ENCODE measurements at places on chromosomes 11 and 22. TPM values are rescaled to one million over a fixed set of nuclear protein-coding genes. Genes with fewer than 3 reads are reported as not detected.

- DNase-seq = no peak
- peaks cover 2% of the 10 kb centered on the region for H3K36me3 ChIP-seq
- no peaks in the 10 kb centered on the region for H3K27me3 ChIP-seq
- no peaks in the 10 kb centered on the region for H3K4me1 ChIP-seq
- H3K4me3 ChIP-seq = no peak overlapping the region
Observed at GRCh38 chr11:18280438-18281045, 14.5 kb downstream of the SAA1 start.

DNA sequence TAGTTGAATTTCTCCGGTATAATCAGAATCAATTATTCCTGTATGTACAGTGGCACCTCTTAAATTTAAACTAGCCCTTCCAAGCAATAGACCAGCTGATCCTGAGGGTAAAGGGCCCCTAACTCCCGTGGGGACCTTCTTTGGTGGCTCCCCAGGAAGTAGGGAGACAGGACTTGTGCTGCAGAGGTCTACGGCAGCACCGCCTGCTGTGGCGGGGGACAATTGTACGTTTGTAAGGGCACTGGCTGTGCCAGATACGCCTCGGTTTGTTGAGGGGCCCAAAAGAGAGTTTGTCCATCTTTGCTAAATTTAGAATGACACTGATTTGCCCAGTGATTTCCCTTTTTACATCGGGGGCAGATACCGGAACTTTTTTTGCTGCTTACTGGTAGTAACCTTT, 5.9 kb upstream of the DNAJB13 start:
- no peaks in the 10 kb centered on the region for H3K36me3 ChIP-seq
- H3K27ac ChIP-seq = no peak overlapping the region
- H3K27me3 ChIP-seq = no peaks in the 10 kb centered on the region
- DNase-seq = no peak
- H3K4me1 ChIP-seq = no peaks in the 10 kb centered on the region
- H3K4me3 ChIP-seq = no peak overlapping the region

GRCh38 chr11:8383627-8384026, 119.9 kb upstream of the LMO1 start:
- no peaks in the 10 kb centered on the region for H3K4me1 ChIP-seq
- no peak overlapping the region for H3K27ac ChIP-seq
- H3K36me3 ChIP-seq = no peaks in the 10 kb centered on the region
- no peak overlapping the region for H3K4me3 ChIP-seq
- no peaks in the 10 kb centered on the region for H3K27me3 ChIP-seq

OR8D4 gene
- not detected for total RNA-seq

TUB gene
- total RNA-seq = 9.6 TPM

PRR33 gene
- not detected for total RNA-seq

DNA sequence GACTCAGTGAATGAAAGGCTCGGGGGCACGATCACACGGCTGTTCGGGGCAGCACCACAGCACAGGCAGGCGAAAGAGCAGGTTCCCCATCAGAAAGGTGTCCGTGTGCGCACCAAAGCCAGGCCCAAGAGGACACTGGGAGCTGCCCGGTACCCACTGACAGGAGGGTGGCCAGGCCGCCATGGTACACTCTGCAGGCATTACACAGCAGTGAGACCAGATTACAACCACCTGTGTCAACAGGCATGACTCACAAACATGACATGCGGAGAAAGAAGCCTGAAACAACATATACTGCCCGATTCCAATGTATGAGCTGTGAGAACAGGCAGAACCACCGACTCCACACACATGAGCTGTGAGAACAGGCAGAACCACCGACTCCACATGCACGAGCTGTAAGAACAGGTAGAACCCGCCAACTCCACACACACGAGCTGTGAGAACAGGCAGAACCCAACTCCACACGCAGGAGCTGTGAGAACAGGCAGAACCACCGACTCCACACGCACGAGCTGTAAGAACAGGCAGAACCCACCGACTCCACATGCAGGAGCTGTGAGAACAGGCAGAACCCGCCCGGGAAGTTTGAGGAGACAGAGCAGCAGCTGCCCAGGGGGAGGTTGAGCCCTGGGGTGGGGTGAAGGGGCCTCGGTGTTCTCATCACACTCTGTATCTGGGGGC, 32.6 kb downstream of the KIAA0930 start:
- no peak overlapping the region for H3K27ac ChIP-seq
- DNase-seq = peak; percentile 65

DNA sequence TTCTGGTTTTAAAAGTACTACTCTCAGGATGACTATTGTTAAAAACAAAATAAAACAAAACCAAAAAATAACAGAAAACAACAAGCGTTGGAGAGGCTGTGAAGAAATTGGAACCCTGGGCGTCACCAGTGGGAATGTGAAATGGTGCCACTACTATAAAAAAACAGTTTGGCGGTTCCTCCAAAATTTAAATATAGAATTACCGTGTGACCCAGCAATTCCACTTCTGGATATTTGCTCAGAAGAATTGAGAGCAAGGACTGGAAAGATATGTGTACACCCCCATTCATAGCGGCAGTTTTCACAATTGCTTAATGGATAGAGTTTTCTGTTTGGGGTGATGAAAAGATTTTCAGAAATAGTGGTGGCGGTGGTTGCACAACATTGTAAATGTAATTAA, 8.6 kb downstream of the APOA4 start:
- no peak overlapping the region for H3K4me3 ChIP-seq
- H3K36me3 ChIP-seq = no peaks in the 10 kb centered on the region
- H3K27me3 ChIP-seq = peaks cover 4% of the 10 kb centered on the region
- H3K27ac ChIP-seq = no peak overlapping the region

DNA sequence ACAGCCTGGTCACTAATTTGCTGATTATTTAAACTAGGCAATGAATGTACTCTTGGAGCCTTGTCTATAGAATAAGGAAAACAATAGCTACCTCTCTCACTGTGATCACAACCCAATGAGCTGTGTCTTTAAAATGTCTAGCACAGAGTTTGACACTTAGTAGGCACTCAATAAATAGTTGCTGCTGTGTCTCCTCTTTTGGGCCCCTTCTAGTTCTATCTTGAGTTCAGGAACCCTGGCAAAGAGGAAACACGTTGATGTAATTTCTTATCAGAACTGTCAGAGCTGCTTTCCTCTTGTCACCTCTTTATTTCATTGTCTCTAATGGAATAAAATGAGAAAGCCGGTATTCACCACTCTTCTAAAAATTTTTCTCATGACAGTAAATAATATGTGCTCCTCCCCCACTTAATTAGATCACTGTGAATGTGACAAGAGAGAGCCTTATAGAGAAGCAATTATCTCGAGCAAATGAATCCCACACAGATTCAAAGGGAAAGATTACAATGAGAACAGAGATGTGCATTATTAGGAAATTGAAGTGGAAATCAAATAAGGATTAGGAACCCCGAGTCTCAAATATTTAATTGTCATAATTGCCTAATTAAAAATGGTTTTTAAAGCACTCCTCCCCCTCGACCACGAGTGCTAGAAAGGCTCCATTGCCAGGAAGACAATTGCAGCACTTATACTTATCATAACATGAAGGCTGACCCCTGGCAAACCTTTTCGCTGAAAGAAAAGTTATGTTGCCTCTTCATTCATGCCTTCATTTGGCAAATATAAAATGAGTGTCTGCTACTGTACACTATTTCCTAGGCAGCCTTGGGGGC, 175.0 kb upstream of the BDNF start:
- no peak for DNase-seq
- H3K27me3 ChIP-seq = no peaks in the 10 kb centered on the region
- H3K4me1 ChIP-seq = no peaks in the 10 kb centered on the region
- no peak overlapping the region for H3K27ac ChIP-seq
- H3K4me3 ChIP-seq = no peak overlapping the region

- no peaks in the 10 kb centered on the region for H3K27me3 ChIP-seq
- peaks cover 7% of the 10 kb centered on the region for H3K4me1 ChIP-seq
- no peaks in the 10 kb centered on the region for H3K36me3 ChIP-seq
- H3K27ac ChIP-seq = no peak overlapping the region
- H3K4me3 ChIP-seq = no peak overlapping the region
Observed at GRCh38 chr11:121636081-121636799, 183.5 kb upstream of the SORL1-AS1 start.

GRCh38 chr11:103862094-103862801, 174.2 kb upstream of the DDI1 start:
- no peak for DNase-seq
- no peak overlapping the region for H3K4me3 ChIP-seq
- no peaks in the 10 kb centered on the region for H3K4me1 ChIP-seq
- no peaks in the 10 kb centered on the region for H3K27me3 ChIP-seq

- no peaks in the 10 kb centered on the region for H3K27me3 ChIP-seq
- no peak overlapping the region for H3K4me3 ChIP-seq
- peaks cover 2% of the 10 kb centered on the region for H3K4me1 ChIP-seq
- H3K27ac ChIP-seq = no peak overlapping the region
- no peak for DNase-seq
Observed at GRCh38 chr11:68828957-68829356, 12.8 kb downstream of the CPT1A start.

BANF1 gene
- total RNA-seq = 19.0 TPM

GRCh38 chr22:20514658-20515406, 7.4 kb downstream of the MED15 start:
- DNase-seq = peak; percentile 88
- H3K4me1 ChIP-seq = peaks cover 13% of the 10 kb centered on the region
- no peak overlapping the region for H3K4me3 ChIP-seq

DNA sequence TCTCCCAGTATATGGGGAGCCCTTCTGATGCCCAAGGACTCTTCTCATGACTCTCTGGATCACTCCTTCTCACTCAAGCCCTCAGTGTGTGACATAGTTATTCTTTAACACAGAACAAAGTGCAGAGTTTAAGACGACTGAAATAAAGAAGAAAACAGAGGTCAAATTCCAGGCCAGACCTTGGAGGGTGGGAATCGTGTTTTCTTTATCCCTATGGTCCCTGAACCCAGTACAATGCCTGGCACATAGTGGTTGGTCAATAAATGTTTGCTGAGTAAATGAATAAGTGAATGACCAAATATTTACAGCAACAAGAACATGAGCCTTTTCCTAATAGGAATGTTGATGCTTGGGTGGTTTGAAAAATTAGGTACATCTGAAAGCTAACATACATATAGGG, 28.8 kb downstream of the VSTM5 start:
- H3K27me3 ChIP-seq = no peaks in the 10 kb centered on the region
- H3K4me1 ChIP-seq = no peaks in the 10 kb centered on the region
- no peak overlapping the region for H3K4me3 ChIP-seq
- no peak overlapping the region for H3K27ac ChIP-seq

DNA sequence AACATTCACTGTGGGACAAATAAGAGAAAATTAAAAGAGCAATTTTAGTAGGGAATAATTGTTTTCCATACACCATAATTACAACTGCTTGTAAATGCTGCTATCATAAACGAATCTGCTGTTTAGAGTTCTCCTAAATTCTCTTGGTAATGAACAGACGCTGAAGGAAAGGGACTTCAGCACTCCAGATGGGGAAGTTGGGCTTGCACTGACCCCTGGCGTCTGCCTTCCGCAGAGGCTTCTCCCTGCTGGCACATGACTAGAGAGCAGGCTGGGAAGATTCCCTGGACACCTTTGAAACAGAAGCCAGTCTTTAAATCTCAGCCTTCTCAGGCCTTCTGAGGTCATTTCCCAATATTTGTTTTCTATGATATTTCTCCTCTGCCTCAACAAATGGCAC, 84.1 kb downstream of the NXPE2 start:
- H3K4me1 ChIP-seq = no peaks in the 10 kb centered on the region
- H3K27ac ChIP-seq = no peak overlapping the region
- peak; percentile 69 for DNase-seq
- H3K36me3 ChIP-seq = no peaks in the 10 kb centered on the region

DNA sequence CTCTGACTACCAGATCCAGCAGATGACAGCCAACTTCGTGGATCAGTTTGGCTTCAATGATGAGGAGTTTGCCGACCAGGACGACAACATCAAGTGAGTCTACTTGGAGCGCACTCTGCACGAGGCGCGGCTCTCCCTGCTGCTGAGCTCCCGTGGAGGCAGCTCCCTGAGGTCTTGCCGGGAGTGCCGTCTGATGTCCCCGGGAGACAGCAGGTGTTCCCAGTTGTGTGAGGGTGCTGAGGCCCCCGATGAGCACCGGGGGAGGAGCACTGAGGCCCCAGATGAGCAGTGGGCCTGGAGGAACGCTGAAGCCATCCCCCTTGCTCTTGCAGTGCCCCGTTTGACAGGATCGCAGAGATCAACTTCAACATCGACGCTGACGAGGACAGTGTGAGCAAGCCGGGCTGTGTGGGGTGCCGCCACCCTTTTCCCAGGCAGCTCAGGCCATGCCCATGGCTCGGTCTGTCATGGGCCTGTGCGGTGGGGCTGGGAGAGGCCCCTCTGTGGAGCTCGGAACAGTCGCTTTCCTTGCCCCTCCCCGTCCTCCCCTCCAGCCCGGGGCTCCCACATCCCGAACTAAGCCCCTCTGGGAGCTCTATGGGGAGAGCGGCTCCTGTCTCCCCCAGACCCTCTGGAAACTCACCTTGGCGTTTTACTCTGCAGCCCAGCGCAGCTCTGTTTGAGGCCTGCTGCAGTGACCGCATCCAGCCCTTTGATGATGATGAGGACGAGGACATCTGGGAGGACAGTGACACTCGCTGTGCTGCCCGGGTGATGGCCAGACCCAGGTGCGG, 37.1 kb downstream of the SBF1 start:
- H3K27me3 ChIP-seq = no peaks in the 10 kb centered on the region
- no peak overlapping the region for H3K4me3 ChIP-seq
- H3K36me3 ChIP-seq = peaks cover 27% of the 10 kb centered on the region
- H3K4me1 ChIP-seq = no peaks in the 10 kb centered on the region
- no peak for DNase-seq
- no peak overlapping the region for H3K27ac ChIP-seq

MUC5AC gene
- total RNA-seq = not detected

F2 gene
- total RNA-seq = not detected

- H3K27ac ChIP-seq = no peak overlapping the region
- no peaks in the 10 kb centered on the region for H3K36me3 ChIP-seq
Observed at GRCh38 chr11:2738551-2739431, 39.0 kb upstream of the KCNQ1OT1 start.

- H3K36me3 ChIP-seq = no peaks in the 10 kb centered on the region
- H3K4me3 ChIP-seq = no peak overlapping the region
- DNase-seq = no peak
- H3K27me3 ChIP-seq = no peaks in the 10 kb centered on the region
- H3K4me1 ChIP-seq = no peaks in the 10 kb centered on the region
Observed at GRCh38 chr11:117859061-117859460, 17.4 kb downstream of the FXYD6 start.

WBP2NL gene
- 1.8 TPM for total RNA-seq

GRCh38 chr11:31826536-31827438, 15.7 kb upstream of the PAX6 start:
- H3K4me1 ChIP-seq = no peaks in the 10 kb centered on the region
- peak; percentile 13 for DNase-seq
- peaks cover 69% of the 10 kb centered on the region for H3K27me3 ChIP-seq
- no peak overlapping the region for H3K4me3 ChIP-seq
- H3K27ac ChIP-seq = no peak overlapping the region

PHETA2 gene
- 20.0 TPM for total RNA-seq

DNA sequence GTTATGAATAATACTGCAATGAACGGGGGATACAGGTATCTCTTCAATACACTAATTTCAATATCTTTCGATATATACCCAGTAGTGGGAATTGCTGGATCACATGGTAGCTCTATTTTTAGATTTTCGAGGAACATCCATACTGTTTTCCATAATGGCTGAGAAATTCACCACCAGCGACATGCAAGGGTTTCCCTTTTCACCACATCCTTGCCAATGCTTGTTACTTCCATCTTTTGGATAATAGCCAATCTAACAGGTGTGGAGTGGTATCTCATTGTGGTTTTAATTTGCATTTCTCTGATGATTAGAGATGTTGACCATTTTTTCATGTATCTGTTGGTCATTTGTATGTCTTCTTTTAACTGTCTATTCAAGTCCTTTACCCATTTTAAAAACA, 5.9 kb downstream of the IL10RA start:
- peaks cover under 1% of the 10 kb centered on the region for H3K27me3 ChIP-seq
- no peaks in the 10 kb centered on the region for H3K36me3 ChIP-seq
- no peak for DNase-seq
- H3K27ac ChIP-seq = no peak overlapping the region
- H3K4me3 ChIP-seq = no peak overlapping the region
- no peaks in the 10 kb centered on the region for H3K4me1 ChIP-seq

Data from fibroblast of lung (primary cell).